ENCODE measurements at places on chromosomes 5 and 9.
A peak's percentile ranks its signal among the peaks of the same experiment; 100 is the strongest.

- no peak for DNase-seq
- H3K4me1 ChIP-seq = peaks cover 19% of the 10 kb centered on the region
- H3K4me3 ChIP-seq = no peak overlapping the region
- no peak overlapping the region for H3K27ac ChIP-seq
Measured at GRCh38 chr5:75460942-75461610, 50.4 kb downstream of the CERT1 start.

DNA sequence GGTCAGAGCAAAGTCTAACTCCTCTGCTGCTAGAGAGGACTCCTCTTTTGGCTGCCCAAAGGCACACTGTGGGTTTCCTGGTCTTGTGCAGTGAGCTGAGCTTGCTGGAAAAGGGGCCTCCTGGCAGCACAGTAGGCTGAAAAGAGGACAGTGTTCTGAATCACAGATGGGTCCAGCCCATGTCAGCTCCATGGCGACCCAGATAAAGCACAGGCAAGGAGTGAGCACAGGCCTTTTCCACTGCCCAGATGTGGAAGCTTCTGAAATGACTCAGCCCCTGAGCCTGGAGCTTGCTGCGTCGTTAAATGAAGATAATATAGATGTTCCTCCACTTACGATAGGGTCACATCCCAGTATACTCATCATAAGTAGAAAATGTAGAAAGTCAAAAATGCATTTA, 8.1 kb downstream of the CCDC180 start:
- H3K36me3 ChIP-seq = no peaks in the 10 kb centered on the region
- no peak overlapping the region for H3K4me3 ChIP-seq
- H3K27ac ChIP-seq = no peak overlapping the region

GRCh38 chr5:6248132-6248531, 130.2 kb downstream of the MED10 start:
- no peak overlapping the region for H3K27ac ChIP-seq
- H3K36me3 ChIP-seq = no peaks in the 10 kb centered on the region
- no peak for DNase-seq
- no peaks in the 10 kb centered on the region for H3K27me3 ChIP-seq
- peaks cover 3% of the 10 kb centered on the region for H3K4me1 ChIP-seq

GRCh38 chr5:167964529-167964928, 326.9 kb upstream of the WWC1 start:
- no peaks in the 10 kb centered on the region for H3K36me3 ChIP-seq
- DNase-seq = no peak
- no peak overlapping the region for H3K4me3 ChIP-seq
- no peak overlapping the region for H3K27ac ChIP-seq
- no peaks in the 10 kb centered on the region for H3K27me3 ChIP-seq

GRCh38 chr5:157214415-157214814, 33.8 kb downstream of the ITK start:
- no peaks in the 10 kb centered on the region for H3K27me3 ChIP-seq
- H3K36me3 ChIP-seq = peaks cover 99% of the 10 kb centered on the region
- peak overlapping the region; percentile 93 for H3K27ac ChIP-seq
- no peak overlapping the region for H3K4me3 ChIP-seq

DNA sequence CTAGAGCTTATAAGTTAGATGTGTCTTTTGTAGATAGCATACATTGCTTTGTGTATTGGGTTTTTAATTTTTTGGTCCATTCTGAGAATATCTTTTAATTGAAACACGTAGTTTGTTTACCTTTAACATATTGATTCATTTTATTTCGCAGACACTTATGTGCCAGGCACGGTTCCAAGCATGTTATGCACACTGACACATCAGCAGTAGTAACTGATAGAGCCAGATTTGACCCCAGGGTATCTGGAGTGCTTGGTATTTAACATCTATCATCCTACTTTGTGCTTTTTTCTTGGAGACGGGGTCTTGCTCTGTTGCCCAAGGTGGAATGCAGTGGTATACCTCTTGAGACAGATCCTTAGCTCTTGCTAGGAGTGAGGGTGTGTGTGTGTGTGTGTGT, 71.9 kb downstream of the USP20 start:
- H3K27ac ChIP-seq = peak overlapping the region; percentile 50
- H3K4me1 ChIP-seq = peaks cover 39% of the 10 kb centered on the region
- no peak overlapping the region for H3K4me3 ChIP-seq
- peaks cover 79% of the 10 kb centered on the region for H3K36me3 ChIP-seq
- H3K27me3 ChIP-seq = no peaks in the 10 kb centered on the region

DNA sequence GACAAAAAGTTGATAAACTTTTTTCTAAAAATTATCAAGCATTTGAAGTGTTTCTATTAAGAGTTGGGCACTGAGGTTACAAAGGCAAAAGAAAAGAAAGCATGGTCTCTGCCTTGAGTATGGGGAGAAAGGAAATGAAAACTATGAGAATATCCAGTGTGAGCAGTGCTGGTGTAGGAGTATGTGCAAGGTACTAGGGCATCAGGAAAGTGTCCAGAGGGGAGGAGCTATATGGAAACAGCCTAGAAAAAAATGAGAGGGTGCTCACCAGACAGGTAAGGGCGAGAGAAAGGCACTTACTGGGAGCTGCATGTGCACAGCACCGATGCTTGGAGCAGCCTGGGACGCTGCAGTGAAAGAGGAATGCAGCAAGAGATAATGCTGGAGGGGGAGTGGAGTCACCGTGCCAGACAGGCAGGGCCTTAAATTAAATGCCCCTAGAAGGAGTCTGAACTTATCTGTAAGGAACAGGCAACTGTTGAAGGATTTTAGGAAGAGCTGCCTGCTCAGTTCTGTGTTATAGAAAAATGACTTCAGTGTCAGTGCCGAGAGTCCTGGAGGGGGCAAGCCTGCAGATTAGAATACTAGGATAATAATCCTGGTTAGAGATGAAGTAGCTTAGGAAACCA, 14.0 kb downstream of the MCC start:
- no peak overlapping the region for H3K4me3 ChIP-seq
- peaks cover 46% of the 10 kb centered on the region for H3K27me3 ChIP-seq
- no peak overlapping the region for H3K27ac ChIP-seq
- no peak for DNase-seq
- no peaks in the 10 kb centered on the region for H3K36me3 ChIP-seq

DNA sequence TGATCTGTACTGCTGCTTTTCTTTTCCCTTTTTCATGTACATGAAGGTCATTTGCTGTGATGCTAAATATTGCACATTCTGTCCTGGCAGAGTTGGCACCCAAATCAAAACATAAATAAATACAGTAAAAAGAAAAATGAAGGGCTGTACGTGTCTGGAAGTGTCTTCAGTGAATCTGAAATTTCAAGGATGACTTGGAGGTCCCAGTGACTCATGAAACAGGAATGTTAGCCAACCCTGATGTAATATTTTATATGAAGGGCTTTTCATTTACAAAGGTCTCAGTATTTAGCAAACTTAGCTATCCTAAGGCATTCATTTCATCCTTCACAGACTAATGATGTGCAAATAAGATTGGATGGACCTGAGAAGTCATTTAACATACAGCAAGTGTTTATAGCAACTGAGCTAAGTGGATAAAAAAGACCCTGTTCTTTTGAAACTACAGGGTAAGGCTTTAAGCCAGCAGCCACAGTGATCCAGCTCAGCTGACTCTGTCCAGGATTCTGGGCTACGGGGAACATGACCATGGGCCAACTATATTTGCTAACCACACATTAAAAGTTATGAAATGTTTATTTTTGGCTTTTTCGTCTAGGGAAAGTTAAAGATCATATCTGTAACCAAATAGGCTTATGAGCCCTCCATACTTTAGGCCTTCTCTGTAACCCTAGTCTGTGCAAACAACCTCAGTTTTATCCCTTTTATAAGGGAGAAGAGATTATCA, 104.0 kb upstream of the DMRTA1 start:
- no peaks in the 10 kb centered on the region for H3K36me3 ChIP-seq
- no peaks in the 10 kb centered on the region for H3K27me3 ChIP-seq
- no peaks in the 10 kb centered on the region for H3K4me1 ChIP-seq
- no peak overlapping the region for H3K4me3 ChIP-seq

DNA sequence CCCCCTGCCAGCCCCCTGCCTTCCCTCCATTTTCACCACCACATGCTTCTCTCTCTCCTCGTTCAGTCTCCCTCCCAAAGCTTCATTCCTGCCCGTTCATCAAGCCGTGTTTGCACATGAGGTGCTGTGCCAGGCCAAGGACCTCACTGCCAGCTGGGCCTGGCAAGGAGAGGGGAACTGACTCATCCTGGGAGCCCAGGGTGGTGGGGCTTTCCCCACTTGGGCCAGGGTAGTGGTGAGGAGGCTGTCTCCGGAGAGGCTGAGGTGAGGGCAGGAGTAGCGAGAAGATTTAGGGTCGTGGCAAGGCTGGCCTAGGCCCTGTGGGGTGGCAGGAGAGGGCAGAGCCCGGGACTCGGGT, 30.4 kb upstream of the NOTCH1 start:
- no peaks in the 10 kb centered on the region for H3K36me3 ChIP-seq
- no peaks in the 10 kb centered on the region for H3K27me3 ChIP-seq
- no peak overlapping the region for H3K27ac ChIP-seq
- DNase-seq = no peak
- no peak overlapping the region for H3K4me3 ChIP-seq

GRCh38 chr5:54873691-54874090, 111.7 kb downstream of the ESM1 start:
- no peak overlapping the region for H3K4me3 ChIP-seq
- no peak overlapping the region for H3K27ac ChIP-seq
- H3K27me3 ChIP-seq = peaks cover 71% of the 10 kb centered on the region
- no peaks in the 10 kb centered on the region for H3K36me3 ChIP-seq

Data from activated T-helper 2 cell treated with anti-CD3 and anti-CD28 coated beads, Interferon-gamma antibody, Interleukin-2, Interleukin-4, amounts not matched to agents 10 μg/mL and 5 μg/mL and 100 μg/mL, durations not matched to agents 14 hours and 24 hours and 36 hours (primary cell).